ENCODE measurements at places on chromosomes 5 and 9. TPM values are rescaled to one million over a fixed set of nuclear protein-coding genes. Genes with fewer than 3 reads are reported as not detected.

Gene AK8
- total RNA-seq = 0.30 TPM

Gene SLC36A3
- not detected for total RNA-seq

Gene CDO1
- 1.1 TPM for total RNA-seq

Gene TIGD6
- 3.6 TPM for total RNA-seq

Gene EQTN
- not detected for total RNA-seq

Gene PCDHGB6
- 0.97 TPM for total RNA-seq

Gene MAMDC4
- 1.5 TPM for total RNA-seq

Gene LURAP1L
- 3.9 TPM for total RNA-seq

Gene GLRA1
- total RNA-seq = not detected

Gene WNT8A
- not detected for total RNA-seq

Gene TMEM252
- total RNA-seq = not detected

Gene PCDHGA3
- total RNA-seq = 0.15 TPM

Gene TRIM7
- total RNA-seq = 14.3 TPM

Gene TSSK1B
- not detected for total RNA-seq

Gene CARD9
- 2.6 TPM for total RNA-seq

Gene MEIKIN
- total RNA-seq = not detected

Gene LCP2
- total RNA-seq = 3.6 TPM

Gene OBP2B
- not detected for total RNA-seq

Gene TMEM215
- not detected for total RNA-seq

Gene WDR31
- 0.46 TPM for total RNA-seq

Gene NEK6
- 27.3 TPM for total RNA-seq

Gene FCN1
- not detected for total RNA-seq

Gene TMOD1
- 1.9 TPM for total RNA-seq

Gene PURA
- 8.4 TPM for total RNA-seq

Gene PCDHGB3
- total RNA-seq = 0.46 TPM

Gene ROPN1L
- total RNA-seq = 0.32 TPM

Gene MYORG
- 2.3 TPM for total RNA-seq

Gene ODF2
- 38.0 TPM for total RNA-seq

Gene FOXD4L4
- under 0.01 TPM for total RNA-seq

Gene TRIM36
- not detected for total RNA-seq

Gene SLC6A18
- not detected for total RNA-seq

Gene AGXT2
- not detected for total RNA-seq

Gene NXNL2
- total RNA-seq = not detected

Gene RNF224
- not detected for total RNA-seq

Gene PHYKPL
- 24.3 TPM for total RNA-seq

Gene LRRC19
- not detected for total RNA-seq

All from epithelial cell of umbilical artery (primary cell).